Stimulated activated CD8-positive, alpha-beta memory T cell treated with anti-CD3 and anti-CD28 coated beads, Interleukin-4, amount 100 ng/mL, for 4 hours (primary cell): ENCODE measurements at places on chromosomes 6 and 20.

- DNase-seq: no peak
Observed at GRCh38 chr20:43916073-43916880, 1.6 kb downstream of the TOX2 start.

DNA sequence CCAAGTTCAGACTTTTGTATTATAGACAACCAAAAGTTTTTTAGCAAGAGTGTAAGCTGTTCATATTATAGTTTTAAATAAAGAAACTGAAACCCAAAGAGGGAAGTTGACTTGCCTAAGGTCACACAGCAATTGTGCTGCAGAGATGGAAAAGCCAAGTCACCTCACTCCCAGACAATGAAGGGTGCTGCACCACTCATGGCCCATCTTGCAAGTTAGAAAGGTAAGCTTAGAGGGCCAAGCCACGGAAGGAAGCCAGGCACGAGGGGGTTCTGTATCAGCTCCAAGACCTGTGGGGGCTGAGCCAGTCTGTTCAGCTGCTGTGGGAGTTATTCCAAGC is 860 bp downstream of the DEFB124 start:
- DNase-seq: no peak

DNA sequence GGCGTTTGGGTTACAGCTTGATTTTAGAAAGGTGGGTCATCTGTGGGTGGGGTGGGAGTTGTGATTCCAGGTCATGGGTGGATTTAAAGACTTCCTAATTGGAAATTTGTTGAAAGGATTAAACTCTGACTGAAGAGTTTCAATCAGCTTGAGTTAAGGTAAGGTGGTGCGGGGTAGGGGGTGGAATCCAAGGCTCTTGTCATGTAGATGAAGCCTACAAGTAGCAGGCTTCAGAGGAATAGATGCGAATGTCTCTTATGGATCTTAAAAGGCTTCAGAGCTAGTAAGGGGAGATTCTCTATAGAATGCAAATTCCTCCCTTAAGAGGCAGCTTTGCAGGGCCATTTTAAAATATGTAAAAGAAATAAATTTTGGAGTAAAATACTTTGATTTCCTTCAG is 645.3 kb downstream of the FRK start:
- DNase-seq: no peak

DNA sequence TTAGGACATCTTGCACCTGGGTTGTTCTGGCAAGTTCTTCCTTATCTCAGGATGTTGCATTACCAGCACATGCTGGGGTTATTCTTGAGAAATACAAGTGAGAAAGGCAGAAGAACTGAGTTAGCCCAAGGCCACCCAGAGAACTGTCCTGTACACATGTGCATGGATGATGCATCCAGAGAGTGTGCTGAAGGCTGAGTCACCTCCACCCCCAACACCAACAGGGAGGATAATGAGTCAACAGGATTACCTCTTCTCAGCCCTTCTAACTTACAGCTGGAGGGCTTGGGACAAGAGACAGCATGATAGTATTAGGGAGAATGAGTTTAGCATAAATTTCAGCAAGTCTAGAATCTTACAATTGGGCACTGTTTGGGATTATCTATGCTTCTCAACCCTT is 8.5 kb downstream of the SCGN start:
- DNase-seq: no peak

- DNase-seq: no peak
Observed at GRCh38 chr6:52925919-52926792, 16.7 kb upstream of the GSTA3 start.

- no peak for DNase-seq
Observed at GRCh38 chr20:60034231-60035110, 76.2 kb downstream of the CDH26 start.

- no peak for DNase-seq
Observed at GRCh38 chr6:102407886-102408741, 1014.6 kb downstream of the GRIK2 start.

GRCh38 chr6:11386726-11387125 is 150.8 kb upstream of the TMEM170B start:
- no peak for DNase-seq

DNA sequence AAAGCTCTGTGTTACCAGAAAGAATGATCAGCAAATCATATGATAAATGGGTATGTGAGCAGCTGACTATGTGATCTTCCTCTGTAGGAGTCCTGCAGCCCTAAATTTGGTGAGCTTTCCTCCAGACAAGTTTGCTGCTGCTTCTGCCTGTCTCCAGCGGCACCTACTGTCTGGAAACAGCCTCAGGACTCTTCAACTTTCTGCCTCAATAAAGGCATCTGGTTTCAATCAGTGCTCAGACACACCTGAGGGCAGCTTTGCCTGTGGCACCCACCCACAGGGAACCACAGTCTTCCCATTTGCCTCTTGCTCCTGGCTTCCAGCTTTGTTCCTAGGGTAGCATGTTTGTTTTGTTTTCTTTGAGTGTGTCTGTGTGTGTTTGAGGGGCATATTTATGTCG is 727.9 kb upstream of the MAN1A1 start:
- no peak for DNase-seq

DNA sequence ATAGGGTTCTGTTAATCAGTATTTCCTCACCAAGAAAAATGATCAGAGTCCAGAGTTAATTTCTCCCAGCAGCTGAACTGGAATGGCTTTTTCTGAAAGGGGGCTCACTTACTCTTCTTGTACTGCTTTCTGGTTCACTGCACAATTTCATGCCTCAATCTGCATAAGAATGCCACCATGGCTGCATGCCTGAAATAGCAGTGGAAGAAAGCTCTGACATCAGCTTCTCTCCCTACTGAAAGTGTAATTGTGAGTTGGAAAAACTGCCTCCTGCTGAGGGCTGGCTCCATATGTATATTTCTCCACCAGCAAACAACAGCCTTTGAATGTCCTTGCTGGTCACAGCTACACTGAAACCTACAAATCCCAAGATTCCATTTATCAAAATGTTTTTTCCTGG is 1027.2 kb upstream of the GJE1 start:
- DNase-seq: no peak

DNA sequence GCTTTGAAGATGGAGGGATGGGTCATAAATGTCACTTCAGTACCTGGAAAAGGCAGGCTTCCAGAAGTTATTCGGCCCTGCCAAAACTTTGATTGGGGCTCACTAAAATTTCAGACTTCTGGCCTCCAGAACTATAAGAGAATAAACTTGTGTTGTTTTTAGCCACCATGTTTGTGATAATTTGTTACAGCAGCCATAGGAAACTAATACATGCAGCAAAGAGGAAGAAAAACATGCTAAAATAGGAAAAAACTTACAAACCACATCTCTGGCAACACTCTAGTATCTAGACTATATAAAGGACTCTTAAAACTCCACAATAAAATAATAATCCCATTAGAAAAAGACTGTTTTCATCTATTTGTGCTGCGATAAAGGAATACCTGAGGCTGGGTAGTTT is 9.5 kb downstream of the ADAT2 start:
- no peak for DNase-seq

- no peak for DNase-seq
Observed at GRCh38 chr20:4435225-4435624, 286.5 kb upstream of the PRND start.

DNA sequence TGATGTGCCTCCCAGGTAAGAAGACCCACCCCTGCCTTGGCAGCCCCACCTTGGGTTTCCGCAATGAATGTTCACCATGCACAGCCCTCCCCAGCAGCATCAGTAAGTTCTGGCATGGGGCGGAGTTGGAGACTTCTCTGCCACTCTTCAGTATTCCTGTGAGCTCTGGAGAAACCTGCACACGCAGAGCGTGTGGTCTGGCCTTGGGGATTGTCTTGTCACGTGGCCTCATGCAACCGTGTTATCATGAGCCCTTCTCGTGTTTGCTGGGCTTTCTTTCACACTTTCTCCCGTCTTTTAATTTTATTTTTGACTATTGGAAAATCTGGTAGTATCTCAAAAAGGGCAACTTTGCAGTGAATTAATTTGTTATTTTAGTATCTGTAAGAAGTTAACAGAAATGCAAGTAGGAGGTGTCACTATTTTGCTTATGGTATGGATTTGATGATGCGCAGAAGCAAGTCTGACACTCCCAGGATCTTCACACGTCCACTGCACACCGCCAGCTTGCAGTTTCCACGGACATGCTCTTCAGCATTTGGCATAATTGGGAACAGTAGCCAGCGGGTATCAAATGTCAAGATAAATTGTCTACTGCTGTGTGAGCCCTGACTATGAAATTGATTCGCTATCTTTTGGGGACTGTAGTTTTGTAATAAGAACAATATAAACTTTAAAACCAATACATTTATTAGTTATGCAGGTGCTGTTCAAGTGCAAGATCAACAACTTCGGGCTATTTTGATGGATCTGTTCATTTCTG is 463.5 kb downstream of the QKI start:
- DNase-seq: no peak

GRCh38 chr20:5822569-5822968 is 72.4 kb downstream of the SHLD1 start:
- no peak for DNase-seq

- DNase-seq: no peak
Observed at GRCh38 chr20:55273149-55273548, 732.2 kb downstream of the CBLN4 start.

DNA sequence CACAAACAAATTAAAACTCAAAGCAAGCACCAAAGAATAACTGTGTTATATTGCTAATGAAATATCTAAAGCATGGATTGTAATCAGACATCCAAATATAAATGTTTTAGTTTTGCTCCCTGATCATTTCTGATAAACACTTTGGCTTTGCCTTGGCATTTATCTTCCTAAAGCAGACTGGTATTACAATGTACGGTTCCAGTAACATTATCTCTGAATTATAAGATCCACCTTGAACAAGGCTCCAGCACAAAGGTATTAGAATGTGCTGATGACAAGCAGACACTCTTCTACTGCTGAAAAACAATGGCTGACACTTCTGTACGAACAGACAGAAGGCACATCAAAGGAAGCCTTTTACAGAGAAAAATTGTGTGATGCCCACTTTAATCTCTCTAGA is 74.6 kb downstream of the INSM1 start:
- DNase-seq: no peak

DNA sequence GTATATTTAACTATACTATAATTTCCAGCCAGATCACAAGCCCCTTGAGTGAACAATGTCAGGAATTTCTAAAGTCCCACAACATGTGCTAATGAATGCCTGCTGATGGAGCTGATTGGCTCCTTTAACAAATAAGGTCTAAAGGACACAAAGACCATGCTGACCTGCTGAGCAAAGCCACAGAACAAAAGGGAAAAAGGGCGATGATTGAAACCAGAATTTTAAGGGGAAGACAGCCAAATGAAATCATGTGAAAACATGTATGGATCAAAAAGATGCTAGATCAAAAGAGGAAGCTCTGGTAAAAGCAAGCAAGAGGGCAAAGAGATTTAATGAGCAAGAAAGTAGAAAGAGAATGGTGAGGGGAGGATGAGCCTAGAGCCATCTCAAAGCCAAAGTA is 105.6 kb downstream of the DCDC2 start:
- no peak for DNase-seq

DNA sequence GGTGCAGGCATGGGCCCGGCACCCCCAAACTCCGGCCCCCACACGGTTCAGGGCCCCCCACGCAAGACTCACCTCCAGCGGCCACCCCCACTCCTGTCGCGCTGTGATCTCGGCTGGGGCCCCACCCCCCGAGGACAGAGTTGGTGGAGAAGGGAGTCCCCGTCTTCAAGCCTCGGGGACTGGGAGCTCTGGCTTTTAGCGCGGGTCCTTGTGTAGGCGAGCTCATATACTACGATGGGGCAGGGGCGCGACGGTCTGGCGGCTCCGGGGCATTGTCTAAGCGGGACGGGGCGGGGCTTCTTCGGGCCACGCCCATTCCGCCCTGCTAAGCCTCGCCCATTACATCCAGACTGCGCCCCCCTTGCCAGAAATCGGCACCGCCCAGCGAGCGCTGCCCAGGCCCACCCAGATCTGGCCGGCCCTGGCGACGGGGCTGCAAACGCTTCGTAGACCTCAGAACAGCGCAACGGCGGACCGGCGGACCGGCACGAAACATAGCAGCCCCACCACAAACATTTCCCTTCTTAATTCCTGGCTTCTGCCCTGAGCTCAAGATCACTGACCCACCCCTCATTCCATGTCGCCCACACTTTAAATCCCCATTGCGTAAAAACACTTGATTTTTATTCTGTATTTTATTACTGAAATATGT is 1.0 kb upstream of the DDAH2 start:
- DNase-seq: peak; percentile 36

DNA sequence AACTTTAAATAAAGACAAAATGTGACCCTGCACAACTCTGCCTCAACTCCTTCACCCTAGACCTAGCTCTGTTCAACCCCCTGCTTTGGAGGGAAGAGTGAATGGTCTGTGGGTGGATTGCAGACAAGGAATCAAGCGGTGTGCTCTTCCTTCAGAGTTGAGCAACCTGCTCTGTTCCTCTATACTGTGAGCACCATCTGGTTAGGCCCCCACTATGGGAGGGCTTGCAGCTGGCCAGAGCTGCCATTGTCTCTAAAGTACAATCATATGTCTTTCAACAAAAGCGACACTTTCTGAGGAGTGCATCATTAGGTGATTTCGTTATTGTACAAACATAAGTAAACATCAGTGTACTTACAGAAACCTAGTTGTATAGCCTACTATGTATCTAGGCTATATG is 406.1 kb upstream of the MARCKS start:
- no peak for DNase-seq

DNA sequence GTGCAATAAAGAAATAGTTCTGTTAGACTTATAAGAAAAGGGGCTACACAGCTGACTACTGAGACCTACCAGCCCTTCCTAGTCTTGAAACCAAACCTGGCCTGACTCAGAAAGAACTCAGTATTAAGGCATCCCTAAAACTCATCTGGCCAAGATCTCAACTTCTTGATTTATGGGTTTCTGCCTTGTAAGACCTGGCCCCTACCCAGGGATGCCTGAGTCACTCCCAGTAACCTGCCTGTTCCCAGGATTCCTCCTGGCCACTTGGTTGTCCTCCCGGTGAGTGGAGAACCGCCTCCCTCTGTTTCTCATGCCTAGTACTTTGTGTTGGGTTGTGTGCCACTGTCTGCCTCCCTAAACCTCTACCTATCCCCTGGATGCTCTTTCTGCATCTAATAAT is 189.4 kb upstream of the PREP start:
- DNase-seq: no peak

GRCh38 chr6:144190593-144190992 is 40.3 kb downstream of the STX11 start:
- no peak for DNase-seq

GRCh38 chr6:21885532-21886114 is 292.1 kb downstream of the SOX4 start:
- DNase-seq: no peak

- no peak for DNase-seq
Observed at GRCh38 chr6:169332250-169332649, 78.6 kb upstream of the THBS2 start.

- no peak for DNase-seq
Observed at GRCh38 chr6:29870104-29870503, 42.5 kb downstream of the HLA-G start.

- no peak for DNase-seq
Observed at GRCh38 chr6:7821426-7821825, 89.2 kb downstream of the TXNDC5 start.

- DNase-seq: no peak
Observed at GRCh38 chr6:14371530-14371929, 254.0 kb downstream of the CD83 start.

DNA sequence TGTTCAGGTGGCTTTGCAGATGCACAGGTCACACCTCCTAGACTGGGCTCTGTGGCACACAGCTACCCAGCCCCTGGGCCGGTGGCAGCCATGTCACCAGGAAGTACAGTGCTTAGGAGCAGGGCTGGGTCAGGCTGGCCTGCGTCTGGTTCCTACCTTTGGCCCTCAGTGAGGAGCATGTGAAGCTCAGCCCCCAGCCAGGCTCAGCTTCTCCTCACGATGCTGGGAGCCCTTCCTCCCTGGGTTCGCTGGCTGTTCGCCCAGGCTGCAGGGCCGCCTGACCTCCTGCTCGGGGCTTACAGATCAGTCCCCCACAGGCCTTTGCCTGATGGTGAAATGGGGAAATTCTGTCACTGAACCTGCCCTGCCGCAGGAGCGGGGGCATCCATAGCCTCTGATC is 23.1 kb downstream of the SPATA2 start:
- DNase-seq: no peak
